NCI-H187 treated with DMSO at 0.1 percent for 48 hours (cell line): ENCODE measurements at places on chromosomes 6 and 20.

GRCh38 chr6:136365776-136366354 is 76.2 kb upstream of the BCLAF1 start:
- DNase-seq = no peak

DNA sequence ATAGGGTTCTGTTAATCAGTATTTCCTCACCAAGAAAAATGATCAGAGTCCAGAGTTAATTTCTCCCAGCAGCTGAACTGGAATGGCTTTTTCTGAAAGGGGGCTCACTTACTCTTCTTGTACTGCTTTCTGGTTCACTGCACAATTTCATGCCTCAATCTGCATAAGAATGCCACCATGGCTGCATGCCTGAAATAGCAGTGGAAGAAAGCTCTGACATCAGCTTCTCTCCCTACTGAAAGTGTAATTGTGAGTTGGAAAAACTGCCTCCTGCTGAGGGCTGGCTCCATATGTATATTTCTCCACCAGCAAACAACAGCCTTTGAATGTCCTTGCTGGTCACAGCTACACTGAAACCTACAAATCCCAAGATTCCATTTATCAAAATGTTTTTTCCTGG is 1027.2 kb upstream of the GJE1 start:
- DNase-seq = no peak

GRCh38 chr6:28658475-28659249 is 133.0 kb downstream of the GPX5 start:
- DNase-seq = no peak

- no peak for DNase-seq
Measured at GRCh38 chr6:113450061-113450465, 407.1 kb upstream of the MARCKS start.

- no peak for DNase-seq
Measured at GRCh38 chr6:34115915-34116314, 30.0 kb downstream of the GRM4 start.

DNA sequence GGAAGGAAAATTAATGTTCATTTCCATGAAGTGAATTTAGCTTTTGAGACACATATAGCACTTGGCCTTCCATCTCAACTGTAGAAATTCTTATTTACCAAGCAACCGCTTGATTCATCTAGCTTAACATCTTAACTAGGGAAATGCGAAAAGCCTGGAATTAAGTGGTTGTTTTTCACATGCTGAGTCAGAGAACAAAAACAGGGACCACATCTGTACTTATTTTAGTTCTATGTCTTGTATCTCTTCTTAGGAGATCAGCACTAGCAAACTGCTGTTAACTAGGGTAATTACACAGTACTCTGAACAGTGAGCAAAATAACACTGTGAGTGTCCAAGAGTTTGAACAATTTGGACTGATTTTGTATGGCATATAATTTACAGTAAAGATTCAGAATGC is 590.9 kb upstream of the NRSN1 start:
- no peak for DNase-seq

DNA sequence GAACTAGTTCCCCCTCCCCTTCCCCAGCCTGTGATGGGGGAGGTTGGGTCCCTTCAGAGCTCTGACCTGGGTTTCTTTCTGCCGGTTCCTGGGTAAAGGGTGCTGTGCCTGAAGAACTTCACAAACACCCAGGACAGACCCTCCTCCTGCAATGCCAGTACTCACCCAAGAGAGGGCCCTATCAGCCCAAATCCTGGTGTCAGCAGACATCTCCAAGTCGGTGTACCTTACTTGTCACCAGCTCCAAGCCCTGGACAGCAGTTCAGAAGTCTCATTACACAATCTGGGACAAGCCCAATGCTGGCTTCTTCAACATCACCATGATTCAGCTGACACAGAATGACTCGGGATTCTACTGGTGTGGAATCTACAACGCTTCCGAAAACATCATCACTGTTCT is 467 bp downstream of the TREML4 start:
- no peak for DNase-seq

DNA sequence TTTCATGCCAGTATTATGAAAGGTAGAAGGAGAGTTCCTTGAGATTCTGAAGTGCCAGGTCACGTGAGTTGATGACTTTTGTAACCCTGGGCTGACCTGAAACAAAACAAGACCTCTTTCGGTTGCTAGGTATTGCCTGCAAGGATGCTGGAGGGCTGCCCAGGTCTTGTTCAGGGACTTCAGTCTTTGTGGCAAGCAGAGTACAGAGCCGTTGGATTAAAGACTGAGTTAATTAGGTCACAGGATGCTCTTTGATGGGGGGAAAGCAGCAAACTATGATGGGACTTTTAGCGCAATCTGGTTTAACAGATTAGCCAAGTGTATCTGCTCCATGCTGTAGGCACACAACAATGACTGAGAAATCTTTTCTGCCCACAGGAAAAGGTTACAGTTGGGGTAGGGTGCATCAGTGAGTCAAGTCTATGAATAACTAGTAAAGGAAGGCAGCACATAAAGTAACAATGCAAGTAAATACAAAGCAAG is 12.8 kb upstream of the ELOVL5 start:
- DNase-seq = no peak

DNA sequence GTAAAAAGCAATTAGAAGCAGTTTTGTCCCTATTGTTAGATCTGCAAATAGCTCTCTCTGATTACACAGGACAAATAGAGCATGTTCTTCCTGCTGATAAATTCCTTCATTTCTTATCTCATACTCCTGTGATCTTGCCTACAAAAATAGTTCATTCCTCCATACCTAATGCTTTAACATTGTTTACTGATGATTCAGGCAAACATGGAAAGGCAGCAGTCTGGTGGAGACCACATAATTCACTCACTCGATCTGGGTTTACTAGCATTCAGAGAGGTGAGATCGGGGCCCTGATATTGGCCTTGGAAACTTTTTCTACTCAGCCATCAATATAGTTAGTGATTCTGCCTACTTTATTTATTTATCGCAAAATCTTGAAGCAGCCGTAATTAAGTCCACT is 20.2 kb downstream of the HLA-DPA1 start:
- DNase-seq = no peak

DNA sequence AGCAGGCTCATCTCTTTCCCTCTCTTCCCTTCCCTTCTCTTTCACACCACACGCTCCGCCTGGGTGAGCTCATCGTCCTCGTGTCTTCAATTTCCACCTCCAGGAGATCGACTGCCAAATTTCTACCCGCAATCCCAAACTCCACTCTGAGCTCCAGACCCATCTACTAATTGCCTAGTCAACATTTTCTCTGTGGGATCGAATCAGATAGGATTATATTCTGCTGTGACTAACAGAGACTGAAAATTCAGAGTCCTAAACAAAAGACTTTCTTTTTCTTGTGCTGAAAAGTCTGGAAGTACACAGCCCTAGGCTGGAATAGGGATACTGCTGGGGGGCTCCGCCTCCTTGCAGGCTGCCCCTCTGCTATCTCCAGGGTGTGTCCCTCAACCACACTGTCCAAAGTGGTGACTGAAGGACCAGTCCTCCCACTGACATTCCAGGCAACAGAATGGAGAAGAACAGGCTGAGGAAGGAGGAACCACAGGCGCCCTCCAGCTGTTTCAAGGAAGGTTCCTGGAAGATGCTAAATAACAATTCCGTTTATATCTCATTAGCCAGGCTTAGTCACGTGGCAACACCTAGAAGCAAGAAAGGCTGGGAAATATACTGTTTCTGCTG is 5.0 kb upstream of the HSPA12B start:
- DNase-seq = no peak

DNA sequence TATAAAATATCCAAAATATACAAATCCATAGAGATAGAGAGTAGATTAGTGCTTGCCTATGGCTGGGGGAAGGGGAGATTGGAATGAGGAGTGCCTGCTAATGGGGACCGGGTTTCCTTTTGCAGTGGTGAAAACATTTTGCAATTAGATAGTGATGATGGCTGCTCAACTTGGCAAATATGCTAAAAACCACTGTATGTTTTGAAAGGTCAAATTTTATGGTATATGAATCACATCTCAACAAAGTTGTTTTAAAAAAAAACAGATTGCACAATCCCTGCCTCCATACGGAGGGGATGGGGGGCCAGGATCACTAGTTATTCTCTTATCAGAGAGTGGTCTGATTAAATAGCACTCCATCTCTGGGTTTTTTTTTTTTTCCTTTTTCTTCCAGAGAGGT is 76.9 kb upstream of the RIPOR2 start:
- DNase-seq = no peak

DNA sequence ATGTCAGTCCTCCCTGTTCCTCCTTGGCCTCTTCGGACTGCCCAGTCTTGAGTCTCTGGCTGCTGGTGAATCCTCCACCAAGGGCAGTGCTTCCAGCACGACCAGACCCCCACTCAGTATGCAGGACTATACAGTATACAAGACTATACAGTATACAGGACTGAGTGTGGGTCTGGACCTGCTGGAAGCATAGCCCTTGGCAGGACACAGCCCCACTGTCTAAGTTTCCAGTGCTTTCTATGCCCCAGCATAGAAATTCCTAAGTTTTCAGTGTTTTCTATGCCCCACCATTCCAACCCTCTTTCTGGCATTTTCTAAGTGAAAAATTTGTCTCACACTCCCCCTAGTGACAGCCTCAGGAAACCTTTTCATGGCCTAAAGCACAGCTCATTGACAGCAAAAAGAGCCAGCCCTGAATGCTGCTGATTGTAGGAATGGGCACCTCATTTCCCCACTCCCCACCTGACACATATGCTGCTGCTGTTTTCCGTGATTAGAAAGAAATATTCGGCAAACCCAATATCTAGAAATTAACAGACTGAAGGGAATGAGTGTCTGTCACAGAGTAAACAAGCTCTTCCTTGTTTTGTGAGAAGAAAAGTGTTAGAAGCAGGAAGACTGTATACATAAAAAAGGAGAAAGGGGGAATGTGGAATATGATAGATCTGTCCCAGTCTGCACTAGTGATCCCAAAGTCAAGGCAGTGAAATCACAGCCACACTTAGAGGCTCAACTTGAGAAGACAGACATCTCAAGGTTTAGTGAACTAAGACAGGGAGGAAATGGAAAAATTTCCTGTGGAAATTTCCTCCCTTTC is 206.9 kb downstream of the IBTK start:
- no peak for DNase-seq

DNA sequence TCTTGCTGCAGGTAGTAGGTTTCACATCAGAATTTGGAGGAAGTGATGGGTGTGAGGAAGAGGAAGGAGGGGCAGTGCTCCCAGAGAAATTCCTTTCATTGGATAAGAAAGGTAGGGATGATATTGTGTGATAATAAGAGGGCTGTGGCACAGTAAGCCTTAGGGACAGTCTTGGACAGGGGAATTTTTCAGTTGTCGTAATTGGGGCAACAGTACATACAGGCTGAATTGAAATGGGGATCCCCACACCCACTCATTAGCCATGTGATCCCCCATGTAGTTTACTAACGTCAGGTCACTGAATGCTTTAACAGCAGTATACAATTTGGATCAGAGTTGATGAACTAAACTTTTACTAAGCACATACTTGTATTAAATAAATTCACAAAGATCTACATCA is 79.4 kb downstream of the FOXO3 start:
- DNase-seq = no peak

GRCh38 chr6:116090251-116090650 is 10.4 kb upstream of the NT5DC1 start:
- DNase-seq = no peak

GRCh38 chr6:147849401-147850330 is 341.2 kb downstream of the SAMD5 start:
- no peak for DNase-seq
